ENCODE measurements at places on chromosomes 6 and 20.

DNA sequence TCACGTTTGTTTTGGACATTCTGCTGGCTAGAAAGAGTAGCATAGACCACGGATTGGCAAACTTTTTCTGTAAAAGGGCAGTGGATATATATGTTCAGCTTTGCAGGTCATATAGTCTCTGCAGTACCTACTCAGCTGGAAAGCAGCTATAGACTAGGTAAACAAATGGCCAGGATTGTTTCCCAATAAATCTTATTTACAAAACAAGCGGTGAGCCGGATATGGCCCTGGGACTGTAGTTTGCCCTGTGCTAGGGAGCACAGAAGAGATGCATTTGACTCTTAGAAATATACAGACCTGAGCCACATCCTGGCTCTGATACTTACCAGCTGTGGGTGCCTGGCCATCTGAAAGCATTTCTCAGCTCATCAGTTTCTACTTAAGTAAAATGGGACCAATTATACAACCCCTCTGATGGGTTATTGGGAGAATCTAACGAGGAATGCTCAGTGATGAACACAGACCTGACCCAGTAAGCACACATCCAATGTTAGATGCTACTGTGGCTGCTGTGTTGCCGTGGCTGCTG is 120.7 kb downstream of the TSHZ2 start:
- no peak for DNase-seq

- DNase-seq: peak; percentile 27
These were observed 38.6 kb upstream of the SENP6 start for GRCh38 chr6:75563032-75563431.

DNA sequence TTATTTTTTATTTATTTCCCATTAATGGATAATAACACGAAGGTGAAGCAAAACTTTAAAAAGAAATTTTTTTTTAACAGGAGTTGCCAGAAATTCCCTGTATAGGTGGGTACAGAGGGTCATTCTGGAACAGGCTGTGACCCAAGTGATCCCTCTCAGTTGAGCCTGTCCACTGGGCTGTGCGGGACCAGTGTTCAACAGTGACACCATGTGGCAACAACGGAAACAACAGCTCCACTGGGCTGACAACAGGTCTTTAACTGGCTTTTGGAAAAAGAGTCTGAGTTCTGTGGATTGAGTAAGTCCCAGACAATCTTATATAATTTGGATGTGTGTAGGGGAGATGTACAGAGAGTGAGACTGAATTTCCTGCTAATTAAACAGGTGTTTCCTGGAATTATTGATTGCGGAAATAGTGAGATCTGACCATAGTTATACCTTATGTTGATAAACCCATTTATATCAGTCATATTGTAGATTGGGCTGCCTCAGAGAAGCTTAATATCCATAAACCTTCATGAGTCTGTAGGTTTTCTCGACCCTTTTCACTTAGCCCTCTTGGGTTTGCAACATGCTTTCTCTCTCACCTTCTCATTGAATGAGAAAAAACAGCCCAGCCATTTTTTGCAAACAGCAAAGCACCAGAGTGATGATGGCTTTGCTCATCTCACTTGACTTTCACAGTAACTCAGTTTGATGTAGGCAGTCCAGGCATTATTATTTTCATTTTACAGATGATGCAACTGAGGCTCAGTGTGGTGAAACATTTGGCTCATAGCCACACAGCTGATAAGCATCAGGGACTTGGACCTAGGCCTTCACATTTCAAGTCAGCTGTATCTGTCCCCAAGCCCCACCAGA is 17.5 kb downstream of the KIAA1755 start:
- no peak for DNase-seq

GRCh38 chr6:167700199-167700598 is 126.5 kb upstream of the AFDN start:
- DNase-seq: no peak

DNA sequence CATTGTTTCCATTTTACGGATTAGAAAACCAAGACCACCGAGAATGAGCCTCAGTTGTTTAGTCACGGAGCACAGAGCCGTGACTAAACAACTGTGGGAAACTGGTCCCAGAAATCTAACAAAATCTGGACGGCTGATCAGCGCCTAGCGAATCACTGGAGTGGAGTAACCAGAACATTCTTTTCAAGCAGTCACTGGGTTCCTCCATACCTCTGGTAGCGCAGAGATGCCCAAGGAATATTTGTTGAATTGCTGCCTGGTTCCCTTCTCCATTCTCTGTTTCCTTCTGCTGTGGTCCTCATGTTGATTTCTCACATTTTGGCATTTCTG is 62.0 kb downstream of the GPX5 start:
- DNase-seq: no peak

GRCh38 chr6:7911345-7911725 is 747 bp upstream of the TXNDC5 start:
- DNase-seq: no peak

DNA sequence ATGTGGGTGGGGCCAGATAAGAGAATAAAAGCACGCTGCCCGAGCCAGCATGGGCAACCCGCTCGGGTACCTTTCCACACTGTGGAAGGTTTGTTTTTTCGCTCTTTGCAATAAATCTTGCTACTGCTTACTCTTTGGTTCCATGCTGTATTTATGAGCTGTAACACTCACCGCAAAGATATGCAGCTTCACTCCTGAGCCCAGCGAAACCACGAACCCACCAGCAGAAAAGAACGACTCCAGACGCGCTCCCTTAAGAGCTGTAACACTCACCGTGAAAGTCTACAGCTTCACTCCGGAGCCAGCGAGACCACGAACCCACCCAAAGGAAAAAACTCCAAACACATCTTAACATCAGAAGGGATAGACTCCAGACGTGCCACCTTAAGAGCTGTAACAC is 76.7 kb downstream of the TFAP2A start:
- DNase-seq: no peak

- peak; percentile 66 for DNase-seq
These were observed 81.8 kb downstream of the FYN start for GRCh38 chr6:111791415-111791814.

DNA sequence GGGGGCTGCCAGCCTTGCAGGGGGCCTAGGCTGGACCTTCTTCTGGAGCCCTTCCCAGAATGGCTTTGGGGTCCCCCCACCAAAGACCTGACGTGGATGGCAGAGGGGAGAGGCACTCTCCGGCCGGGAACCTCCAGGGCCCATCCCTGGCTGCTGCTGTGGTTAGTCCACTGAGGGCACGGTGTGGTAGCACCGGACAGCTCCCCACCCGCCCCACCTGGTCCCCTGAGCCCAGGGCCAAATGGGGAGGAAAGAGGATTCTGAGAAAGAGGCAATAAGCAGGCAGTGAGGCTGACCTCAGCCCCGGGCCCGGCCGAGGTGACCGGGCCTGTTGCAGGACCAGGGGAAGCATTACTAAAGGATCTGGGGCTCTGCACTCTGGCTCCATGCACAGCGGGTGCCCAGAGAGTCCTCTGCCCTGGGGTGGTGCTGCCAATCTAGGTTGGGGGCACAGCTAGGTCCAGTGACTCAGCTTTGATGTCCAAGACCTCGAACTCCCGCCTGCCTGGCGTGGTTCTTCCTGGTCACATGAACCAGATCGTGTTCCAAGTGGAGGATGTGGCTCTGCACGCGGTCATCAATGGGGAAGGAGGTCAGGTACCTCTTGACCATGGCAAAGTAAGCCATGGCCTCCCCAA is 2.2 kb downstream of the CENPB start:
- no peak for DNase-seq

DNA sequence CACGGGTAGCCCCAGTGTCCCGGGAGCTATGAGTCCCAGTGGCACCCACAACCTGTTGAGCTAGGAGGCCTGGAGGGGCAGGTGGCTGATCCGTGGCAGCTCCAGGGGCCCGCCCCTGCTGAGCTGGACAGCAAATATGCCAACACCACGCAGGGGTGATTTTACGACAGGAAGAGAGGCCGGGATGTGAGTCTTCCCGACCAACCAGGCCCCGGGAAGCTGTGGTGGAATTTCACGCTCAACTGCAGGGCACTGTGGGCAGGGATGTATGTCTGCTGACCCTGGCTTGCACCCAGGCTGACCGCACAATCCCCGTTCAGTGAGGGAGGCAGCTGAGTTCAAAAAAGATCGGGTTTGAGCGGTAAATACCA is 183.9 kb downstream of the ERMARD start:
- no peak for DNase-seq

- DNase-seq: peak; percentile 72
These were observed 1.8 kb downstream of the GJA1 start for GRCh38 chr6:121436960-121437850.

GRCh38 chr20:6094063-6094462 is 28.8 kb downstream of the FERMT1 start:
- DNase-seq: no peak

- DNase-seq: no peak
These were observed 148.9 kb downstream of the BCAS1 start for GRCh38 chr20:53921443-53921973.

GRCh38 chr6:108437821-108438220 is 122.9 kb upstream of the FOXO3 start:
- DNase-seq: no peak

DNA sequence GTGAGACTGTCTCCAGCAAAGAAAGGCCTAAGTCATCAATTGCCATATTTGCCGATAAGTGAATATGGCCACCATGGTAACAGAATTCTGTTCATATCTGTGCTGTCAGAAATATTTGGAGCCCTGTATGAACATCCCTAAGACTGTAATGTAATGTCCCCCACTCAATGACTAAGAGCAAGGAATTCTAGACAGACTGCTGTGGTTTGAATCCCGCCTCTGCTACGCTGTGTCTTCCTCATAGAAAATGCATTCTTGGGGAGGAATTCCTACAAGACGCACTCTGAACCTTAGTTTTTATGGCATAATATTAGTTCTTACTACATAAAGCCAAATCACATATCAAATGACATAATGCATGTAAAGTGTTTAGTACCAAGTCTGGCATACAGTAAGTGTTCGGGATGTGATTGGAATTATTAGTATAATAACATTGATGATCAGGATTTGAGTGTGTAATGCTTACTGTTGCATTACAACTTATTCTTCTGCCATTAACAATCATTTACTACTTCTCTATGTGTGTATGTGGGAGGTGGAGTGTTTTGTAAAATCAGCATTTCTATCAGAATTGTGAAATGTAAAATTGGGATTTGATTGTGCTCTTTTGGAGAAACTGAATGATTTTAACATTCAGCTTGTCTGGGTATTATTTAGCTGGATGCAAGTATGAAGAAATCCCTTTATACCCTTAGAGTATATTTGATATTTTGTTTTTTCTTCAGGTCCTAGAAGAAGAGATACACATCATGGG is 103.0 kb downstream of the OLIG3 start:
- DNase-seq: peak; percentile 4

- DNase-seq: no peak
These were observed 92.1 kb downstream of the CRYBG1 start for GRCh38 chr6:106452628-106453027.

- no peak for DNase-seq
These were observed 23.3 kb downstream of the NQO2 start for GRCh38 chr6:3022765-3023662.

GRCh38 chr6:6764764-6765434 is 176.4 kb downstream of the LY86 start:
- DNase-seq: no peak
